ENCODE measurements at places on chromosomes 3 and 15.

GRCh38 chr15:60283936-60284335 lies 113.8 kb downstream of the ANXA2 start:
- DNase-seq: no peak

DNA sequence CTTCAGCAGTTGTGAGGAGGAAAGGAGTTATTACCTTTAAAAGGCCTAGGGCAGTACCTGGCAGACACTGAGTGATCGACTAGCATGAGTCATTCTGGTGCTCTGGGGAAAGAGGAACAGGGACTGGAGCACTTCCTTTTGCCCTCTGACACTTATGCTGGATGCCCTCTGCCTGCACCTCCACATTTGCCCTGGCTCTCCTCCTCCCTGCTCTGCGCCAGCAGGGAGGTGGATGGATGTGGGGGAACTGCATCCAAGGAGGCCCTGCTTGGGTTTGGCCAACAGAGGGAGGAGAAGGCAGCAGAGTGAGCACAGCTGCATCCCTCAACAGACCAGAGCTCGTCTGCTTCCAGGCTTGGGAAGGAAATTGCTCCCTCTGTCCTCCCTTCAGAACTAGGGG lies 75.0 kb downstream of the SEMA5B start:
- no peak for DNase-seq

GRCh38 chr15:91528801-91529200 lies 324.7 kb upstream of the SLCO3A1 start:
- DNase-seq: no peak

- DNase-seq: no peak
Measured at GRCh38 chr3:14122301-14122700, 2.4 kb downstream of the CHCHD4 start.

- DNase-seq: no peak
Measured at GRCh38 chr3:112640276-112640929, 540 bp downstream of the CCDC80 start.

- DNase-seq: no peak
Measured at GRCh38 chr15:50531766-50532165, 14.7 kb downstream of the USP50 start.
